ENCODE measurements at places on chromosomes 7 and 10. TPM values are rescaled to one million over a fixed set of nuclear protein-coding genes. Genes with fewer than 3 reads are reported as not detected.

DNA sequence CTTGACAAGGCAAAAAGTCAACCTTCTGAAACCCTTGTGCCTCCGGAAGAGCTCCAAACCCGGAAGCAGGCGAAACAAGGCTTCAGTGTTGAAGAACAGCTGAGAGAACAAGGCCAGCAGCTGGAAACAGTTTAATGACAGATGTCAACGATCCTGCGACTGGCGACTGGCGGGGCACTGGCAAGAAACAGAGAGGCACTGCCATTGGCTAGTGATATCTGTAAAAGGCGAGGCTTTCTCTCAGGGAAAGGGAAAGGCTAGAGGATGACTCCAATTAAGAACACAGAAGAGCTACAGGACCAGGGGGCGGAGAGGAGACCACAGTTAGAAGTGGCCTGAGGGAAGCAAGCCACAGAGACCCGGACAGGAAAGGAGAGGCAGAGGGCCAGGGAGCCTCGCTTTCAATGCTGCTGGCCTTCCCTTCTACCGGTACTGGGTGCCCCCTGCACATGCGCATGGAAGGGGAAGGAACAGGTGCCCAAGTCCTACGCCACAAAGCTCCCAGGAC lies 19.4 kb downstream of the ITGB1 start:
- DNase-seq: no peak

DNA sequence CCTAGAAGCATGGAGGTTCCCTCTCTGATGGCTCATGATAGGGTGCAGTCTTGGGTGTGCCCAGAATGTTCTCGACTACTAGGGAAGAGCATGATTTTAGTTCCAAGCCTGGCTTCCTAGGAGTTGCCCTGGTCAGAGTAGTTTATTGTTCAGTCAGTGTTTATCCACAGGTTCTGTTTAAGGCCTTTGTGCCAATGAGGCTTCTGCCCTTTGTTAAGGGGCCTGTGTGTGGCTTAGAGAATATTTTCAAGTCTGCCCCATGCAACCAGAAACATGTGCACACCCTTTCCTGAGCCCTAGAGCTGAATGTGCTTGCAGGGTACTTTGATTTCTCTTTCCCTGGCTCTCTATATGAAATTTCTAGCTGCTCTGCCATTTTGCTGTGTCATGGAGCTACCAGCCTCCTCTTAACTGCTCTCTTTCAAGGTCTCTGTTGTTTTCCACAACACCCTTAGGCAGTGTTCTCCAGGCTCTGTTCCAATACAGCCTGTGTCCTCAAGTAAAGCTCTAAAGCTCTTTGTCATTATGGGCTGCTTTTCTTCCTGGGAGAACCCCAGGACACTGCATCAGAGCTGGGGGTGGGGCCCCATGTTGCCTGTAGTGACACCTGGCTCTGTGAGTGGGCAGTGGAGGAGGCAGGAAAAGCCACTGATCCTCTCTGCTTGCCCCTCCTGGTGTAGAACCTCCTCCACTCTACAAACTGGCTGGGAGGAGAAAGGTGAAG lies 34.1 kb upstream of the TSPAN33 start:
- DNase-seq: no peak

- no peak for DNase-seq
These were observed 8.7 kb downstream of the WBP1L start for GRCh38 chr10:102752266-102752930.

DNA sequence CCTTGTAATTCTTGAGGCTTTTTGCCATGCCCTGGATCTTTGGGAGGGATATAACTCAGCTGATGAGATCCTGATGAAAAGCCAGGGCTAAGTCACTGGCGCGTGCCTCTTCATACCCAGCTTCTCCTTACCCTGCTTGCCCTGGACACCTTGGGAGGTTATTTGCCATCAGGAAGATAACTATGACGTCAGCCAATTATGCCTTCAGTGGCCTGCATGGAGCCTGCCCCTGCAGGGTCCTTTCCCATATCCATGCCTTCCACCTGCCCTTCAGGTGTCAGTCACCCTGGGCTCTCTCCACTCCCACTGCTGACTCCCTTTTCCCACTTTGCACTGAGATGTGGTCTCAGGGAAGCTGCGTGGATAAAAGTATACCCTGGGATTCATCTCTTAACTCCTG lies 520.1 kb downstream of the SORCS3 start:
- no peak for DNase-seq

Gene ZNF736
- 42.7 TPM for total RNA-seq

Gene PPP1R3C
- 129 TPM for total RNA-seq

All from urinary bladder (tissue), 4 donors.